ENCODE measurements at places on chromosomes 7 and 10.

- DNase-seq: no peak
These were observed 243.6 kb downstream of the BICC1 start for GRCh38 chr10:58756130-58756719.

GRCh38 chr10:29613791-29614190, 21.0 kb downstream of the SVIL start:
- no peak for DNase-seq

GRCh38 chr10:118501171-118501570, 94.3 kb downstream of the PRLHR start:
- no peak for DNase-seq

DNA sequence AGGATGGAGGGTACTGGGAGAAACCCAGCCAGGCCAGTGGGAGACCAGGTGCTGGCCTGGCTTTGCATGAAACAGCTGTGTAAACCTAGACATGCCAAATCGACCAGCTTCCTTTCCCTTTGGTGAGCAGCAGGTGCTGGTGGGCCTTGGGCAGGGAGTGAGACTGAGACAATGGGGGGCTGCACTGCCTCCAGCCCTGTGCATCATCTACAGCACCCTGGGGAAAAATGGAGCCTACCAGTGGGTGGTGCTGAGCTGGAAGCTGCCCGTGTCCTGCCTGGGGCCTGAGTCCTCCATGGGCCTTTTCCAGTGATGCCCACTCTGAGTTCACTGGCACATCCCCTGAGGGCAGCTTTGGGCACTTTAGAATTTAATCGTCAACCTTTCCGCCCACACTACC, 19.2 kb upstream of the DDC start:
- DNase-seq: no peak
